Epithelial cell of umbilical artery (primary cell): ENCODE measurements at places on chromosomes 4 and X. TPM values are rescaled to one million over a fixed set of nuclear protein-coding genes. Genes with fewer than 3 reads are reported as not detected.

The SNCA gene
- total RNA-seq = 160 and 208 TPM in 2 replicates

The ANKRD37 gene
- 6.2 and 11.4 TPM in 2 replicates for total RNA-seq

The TIGD2 gene
- 2.9 and 4.6 TPM in 2 replicates for total RNA-seq

The ARHGAP36 gene
- total RNA-seq = not detected in 2 replicates

The DRP2 gene
- total RNA-seq = 0.15 and 0.32 TPM in 2 replicates

The CLOCK gene
- total RNA-seq = 13.0 and 21.1 TPM in 2 replicates

The PAGE1 gene
- total RNA-seq = not detected in 2 replicates

The MGAT4D gene
- total RNA-seq = not detected in 2 replicates

The LYAR gene
- total RNA-seq = 29.6 and 41.0 TPM in 2 replicates

The HNRNPD gene
- total RNA-seq = 35.4 and 41.0 TPM in 2 replicates

The MCF2 gene
- total RNA-seq = under 0.01 TPM in 1 of 2 replicates, not detected in the other

The VSIG1 gene
- 0.46 and 0.97 TPM in 2 replicates for total RNA-seq

The LEF1 gene
- total RNA-seq = not detected in 2 replicates

The DCAF16 gene
- 21.8 and 27.2 TPM in 2 replicates for total RNA-seq

The MEPE gene
- not detected in 2 replicates for total RNA-seq

The NPNT gene
- not detected in 2 replicates for total RNA-seq
